ENCODE measurements at places on chromosomes 5 and 9.

GRCh38 chr5:75405296-75405695, 68.3 kb downstream of the HMGCR start:
- no peak for DNase-seq

GRCh38 chr5:79602889-79603288, 9.4 kb upstream of the TENT2 start:
- no peak for DNase-seq

GRCh38 chr5:154783774-154784460, 28.7 kb downstream of the LARP1 start:
- DNase-seq: no peak

DNA sequence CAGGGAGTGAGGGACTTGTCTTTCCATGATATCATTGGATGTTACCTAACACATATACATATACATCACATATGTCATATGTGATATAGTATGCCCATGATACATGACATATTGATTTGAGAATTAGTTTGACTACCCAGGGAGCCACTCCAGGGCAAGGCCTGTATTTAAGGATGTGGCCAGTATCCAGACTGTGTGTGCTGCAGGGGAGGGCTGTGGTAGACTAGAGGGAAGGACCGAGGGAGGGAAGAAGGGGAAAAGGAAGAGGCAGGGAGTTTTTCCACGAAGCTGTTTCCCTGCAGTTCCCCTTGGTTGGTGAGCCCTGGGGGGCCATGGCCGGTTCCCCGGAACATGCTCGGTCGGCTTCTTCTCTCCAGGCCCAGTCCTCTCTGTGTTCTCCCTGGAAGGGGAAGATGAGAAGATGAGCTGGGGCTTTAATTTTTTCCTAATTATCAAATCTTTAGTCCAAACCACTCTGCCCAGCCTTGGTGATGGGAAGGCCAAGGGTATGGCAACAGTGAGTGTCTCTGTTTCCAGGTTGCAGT, 48.7 kb downstream of the NSUN2 start:
- DNase-seq: no peak

- no peak for DNase-seq
These were observed 49.7 kb upstream of the ARL15 start for GRCh38 chr5:54360089-54360488.

DNA sequence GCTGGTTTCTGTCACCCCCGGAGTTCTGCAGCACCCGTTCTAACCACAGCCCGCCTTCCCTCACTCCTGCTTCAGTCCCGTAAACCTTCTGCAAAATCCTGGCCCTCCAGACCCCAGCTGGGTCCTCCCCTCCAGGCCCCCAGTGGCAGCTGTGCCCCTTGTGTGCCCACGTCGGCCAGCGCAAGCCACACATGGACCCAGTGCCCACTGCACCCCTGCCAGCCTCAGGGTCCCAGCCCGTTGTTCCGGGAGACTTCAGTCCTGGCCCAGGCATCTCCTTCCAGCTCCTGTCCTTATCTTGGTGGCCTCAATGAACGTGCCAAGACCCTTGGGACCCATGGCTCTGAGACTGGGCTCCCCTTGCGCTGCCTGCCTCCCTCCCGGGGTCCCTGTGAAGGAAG, 43.2 kb downstream of the EXD3 start:
- DNase-seq: no peak

DNA sequence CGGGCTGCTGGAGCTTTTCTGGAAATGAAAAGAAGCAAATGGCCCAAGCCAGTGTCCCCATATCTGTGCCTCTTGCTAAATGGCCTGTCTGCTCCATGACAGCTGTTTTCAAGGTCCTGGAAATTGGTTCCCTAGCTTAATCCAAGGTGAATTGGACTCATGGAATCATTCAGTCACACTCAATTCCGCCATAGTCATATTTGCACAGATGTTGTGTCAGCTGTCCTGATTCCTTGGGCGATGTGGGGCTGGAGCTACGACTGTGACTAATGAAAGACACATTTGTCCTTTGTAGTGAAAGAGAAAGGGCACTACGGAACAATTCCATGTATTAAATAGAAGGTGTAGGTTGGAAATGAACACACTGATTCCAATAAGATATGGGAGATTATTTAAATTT, 102.9 kb upstream of the MEGF10 start:
- no peak for DNase-seq

- no peak for DNase-seq
These were observed 2.2 kb downstream of the G3BP1 start for GRCh38 chr5:151773951-151774350.

- DNase-seq: no peak
These were observed 333.6 kb downstream of the PIK3R1 start for GRCh38 chr5:68548959-68549676.

- DNase-seq: no peak
These were observed 233.1 kb upstream of the ANKRD55 start for GRCh38 chr5:56466136-56466816.

Data from dorsolateral prefrontal cortex (tissue), 122 donors.